ENCODE measurements at places on chromosomes 7 and 10. TPM values are rescaled to one million over a fixed set of nuclear protein-coding genes. Genes with fewer than 3 reads are reported as not detected.

Gene CALML3
- not detected for total RNA-seq

Gene SAP25
- total RNA-seq = not detected

DNA sequence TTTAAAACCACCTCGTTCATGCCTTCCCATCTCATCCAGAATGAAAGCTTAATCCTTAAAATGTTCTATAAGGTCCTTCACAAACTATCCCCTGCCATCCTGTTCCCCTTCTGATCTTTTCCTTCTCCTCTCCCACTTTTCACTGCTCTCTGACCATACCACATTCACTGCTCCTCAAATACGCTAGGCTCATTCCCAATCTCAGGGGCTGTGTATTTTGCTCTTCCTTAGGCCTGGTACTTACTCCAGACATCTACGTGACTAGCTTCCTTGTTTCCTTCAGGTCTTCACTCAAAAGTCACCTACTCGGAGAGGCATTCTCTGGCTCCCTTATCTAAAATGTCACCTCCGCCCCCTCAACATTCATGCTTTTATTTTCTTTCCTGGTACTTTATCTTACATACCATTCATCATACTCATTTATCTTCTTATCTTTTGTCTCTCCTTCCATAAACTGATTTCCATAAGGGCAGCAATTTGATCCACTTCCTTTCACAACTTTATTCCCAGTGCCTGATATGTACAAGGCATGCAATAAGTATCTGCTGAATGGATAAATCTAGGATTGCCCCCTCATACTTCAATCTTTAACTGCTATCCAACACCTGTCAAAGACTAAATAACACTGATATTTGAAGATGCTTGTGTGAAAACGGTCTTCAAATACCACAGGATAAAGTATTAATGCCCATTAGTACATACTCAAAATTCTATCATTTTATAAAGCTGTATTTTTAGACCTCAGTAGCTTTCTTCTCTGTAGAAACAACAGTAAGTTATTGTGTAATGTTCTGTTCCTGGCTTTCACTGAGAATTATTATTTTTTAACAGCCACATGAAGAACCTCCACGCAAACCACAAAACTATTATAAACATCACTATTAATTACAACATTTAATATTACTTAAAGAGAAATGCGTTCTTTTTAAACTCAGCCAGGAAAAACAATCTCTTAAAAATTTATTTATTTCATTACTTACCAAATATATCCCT lies 27.0 kb downstream of the JMJD1C start:
- H3K4me1 ChIP-seq = peaks cover 37% of the 10 kb centered on the region
- no peak overlapping the region for H3K4me3 ChIP-seq
- H3K27me3 ChIP-seq = no peaks in the 10 kb centered on the region

Gene OR2A7
- not detected for total RNA-seq

DNA sequence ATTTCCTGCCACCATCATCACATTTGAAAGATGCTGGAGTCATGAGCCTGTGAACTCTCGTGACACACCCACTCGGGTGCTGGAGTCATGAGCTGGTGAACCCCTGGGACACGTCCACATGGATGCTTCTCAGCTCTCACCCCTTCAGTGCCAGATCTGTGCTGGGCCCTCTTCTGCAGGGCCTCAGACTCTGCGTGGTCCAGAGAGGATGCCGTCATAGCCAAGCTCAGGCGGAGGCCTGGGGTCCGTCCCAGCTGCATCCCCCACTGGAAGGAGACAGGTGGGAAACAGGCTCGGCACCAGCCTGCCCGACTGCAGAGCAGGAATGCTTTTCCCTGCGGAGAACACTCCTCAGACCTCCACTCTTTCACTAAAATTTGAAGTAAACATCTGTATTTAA lies 156.5 kb upstream of the PPP2R2D start:
- H3K36me3 ChIP-seq = no peaks in the 10 kb centered on the region
- DNase-seq = no peak

DNA sequence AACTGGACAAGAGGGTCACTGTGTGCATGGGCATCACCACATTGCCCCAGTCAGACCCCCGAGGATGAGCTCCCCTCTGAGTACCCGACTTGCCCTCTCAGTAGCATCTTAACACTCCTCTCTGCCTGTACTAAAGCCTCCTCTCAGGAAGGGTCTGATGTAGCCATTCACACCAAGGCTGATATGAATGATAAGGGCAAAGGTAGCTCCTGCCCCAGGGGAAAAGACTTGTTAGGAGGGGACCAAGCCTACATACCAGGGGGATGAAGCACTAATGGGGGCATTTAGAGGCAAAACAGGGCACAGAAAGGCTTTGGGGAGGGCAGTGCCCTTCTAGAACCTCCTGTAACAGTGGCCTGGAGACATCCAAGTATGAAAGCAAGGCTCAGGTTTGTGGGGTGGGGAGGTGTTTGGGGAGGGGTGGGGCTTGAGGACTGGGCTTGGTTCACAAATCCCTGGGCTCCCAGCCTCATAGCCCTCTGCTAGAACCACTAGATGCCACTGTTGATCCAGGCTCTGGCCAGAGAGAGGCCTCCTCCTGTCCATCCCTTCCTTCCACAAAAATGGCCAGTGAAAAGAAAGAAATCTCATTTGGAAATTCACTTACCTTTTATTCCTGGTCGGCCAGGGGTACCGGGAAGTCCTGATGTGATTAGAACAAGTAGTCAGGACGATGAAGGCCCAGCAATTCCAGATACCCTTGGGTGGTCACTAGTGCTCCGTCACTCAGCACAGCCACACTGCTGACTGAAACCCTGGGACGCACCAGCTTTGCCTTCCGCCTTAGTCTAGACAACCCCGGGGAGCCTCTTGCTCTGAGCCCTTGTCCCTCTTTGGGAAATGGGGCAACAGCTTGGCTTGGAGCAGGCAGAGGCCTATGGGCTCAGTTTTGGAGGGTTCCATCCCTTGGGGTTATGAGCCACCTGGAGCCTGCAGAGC lies 40.3 kb downstream of the COL17A1 start:
- peaks cover 71% of the 10 kb centered on the region for H3K27me3 ChIP-seq
- no peak overlapping the region for H3K4me3 ChIP-seq
- peaks cover 9% of the 10 kb centered on the region for H3K4me1 ChIP-seq
- no peaks in the 10 kb centered on the region for H3K36me3 ChIP-seq
- DNase-seq = peak; percentile 45
- no peak overlapping the region for H3K27ac ChIP-seq

DNA sequence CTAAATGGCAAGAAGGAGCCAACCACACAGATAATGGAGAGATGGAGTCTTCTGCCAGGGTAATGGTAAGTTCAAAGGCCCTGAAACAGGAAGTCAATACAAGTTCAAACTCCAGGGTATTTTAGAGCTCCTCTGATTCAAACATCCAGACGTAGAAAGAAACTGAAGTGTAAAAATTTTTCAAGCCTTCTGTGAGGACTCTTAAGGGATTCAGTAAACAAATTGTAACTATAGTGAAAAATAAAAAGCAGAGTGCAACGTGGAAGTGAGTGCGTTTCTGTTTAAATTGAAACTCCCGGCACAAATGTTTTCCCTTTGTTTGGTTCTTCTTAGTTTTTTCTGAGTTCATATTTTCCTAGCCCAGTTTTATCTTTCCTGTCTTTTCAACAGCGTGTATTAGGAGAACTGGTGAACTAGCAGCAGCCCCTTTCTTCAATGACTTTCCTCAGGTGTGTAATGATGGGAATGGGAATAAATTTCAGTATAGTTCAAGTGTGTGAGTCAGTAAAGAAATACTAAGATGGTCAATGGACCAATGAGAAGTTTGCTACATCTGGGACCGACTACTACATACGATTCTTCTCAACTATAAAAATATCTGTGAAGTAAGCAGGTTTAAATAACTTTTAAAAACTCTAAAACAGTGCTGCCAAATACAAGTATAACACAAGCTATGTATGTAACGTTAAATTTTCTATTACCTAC lies 298.9 kb downstream of the CSTF2T start:
- no peak overlapping the region for H3K4me3 ChIP-seq
- H3K27me3 ChIP-seq = no peaks in the 10 kb centered on the region
- H3K4me1 ChIP-seq = no peaks in the 10 kb centered on the region
- no peaks in the 10 kb centered on the region for H3K36me3 ChIP-seq
- no peak for DNase-seq
- no peak overlapping the region for H3K27ac ChIP-seq

DNA sequence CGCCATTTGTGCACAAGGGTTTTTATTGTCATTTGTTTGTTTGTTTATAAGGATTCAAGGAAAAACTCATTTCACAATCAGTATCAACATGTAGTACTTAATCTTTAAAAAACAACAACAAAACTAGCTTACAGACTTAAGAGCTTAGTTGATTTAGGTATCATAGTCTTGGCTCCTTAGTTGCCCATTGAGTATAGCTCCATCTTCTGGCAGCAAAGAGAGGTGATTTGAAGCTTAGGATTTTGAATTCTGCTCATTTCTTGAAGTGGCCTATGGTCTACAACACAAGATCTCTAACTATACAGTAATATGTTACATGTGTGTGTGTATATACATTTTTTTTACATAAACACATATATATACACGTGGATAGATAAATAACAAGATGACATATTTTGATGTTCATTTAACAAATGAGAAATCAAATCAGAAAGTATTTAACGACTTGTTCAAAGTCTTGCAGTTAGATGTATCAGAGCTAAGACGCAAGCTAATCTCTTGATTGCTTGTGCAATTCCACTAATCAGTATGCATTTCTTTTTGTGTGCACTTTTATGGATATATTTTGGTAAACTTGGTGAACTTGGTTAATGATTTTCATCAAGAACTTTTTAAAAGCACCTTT lies 307.3 kb downstream of the CAMK1D start:
- peak; percentile 37 for DNase-seq
- H3K4me1 ChIP-seq = no peaks in the 10 kb centered on the region
- H3K4me3 ChIP-seq = no peak overlapping the region
- no peaks in the 10 kb centered on the region for H3K36me3 ChIP-seq
- H3K27me3 ChIP-seq = no peaks in the 10 kb centered on the region

Gene SPDYE2B
- total RNA-seq = not detected

Data from HepG2 (cell line).